Activated T-helper 1 cell treated with Interleukin-2 at 50 U/mL for 16 hours (primary cell): ENCODE measurements at places on chromosomes 2 and 18.

DNA sequence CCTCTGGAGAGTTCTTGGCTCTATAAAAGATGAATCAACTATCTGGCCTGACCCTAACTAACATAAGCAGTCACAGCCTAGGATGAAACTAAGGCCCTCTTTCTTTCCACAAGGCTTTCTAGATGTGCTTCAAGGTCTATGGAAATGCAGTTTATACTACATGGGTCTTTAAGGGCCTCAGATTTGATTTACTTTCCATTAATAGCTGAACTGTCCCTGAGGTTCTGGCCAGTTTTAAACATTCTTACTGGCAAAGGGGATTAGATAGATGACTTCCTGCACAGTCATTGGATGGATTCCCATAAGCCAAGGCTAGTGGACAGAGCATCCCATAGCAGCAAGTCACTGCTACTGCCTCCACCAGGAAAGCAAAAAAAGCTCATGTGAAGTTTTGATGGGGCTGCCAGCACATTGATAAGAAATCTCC, 38.1 kb upstream of the LCLAT1 start:
- DNase-seq = no peak

- no peak for DNase-seq
Observed at GRCh38 chr2:240162032-240162431, 21.6 kb upstream of the OTOS start.

GRCh38 chr2:136395582-136395981, 277.6 kb upstream of the CXCR4 start:
- no peak for DNase-seq

- DNase-seq = no peak
Observed at GRCh38 chr2:128537646-128538045, 219.0 kb upstream of the HS6ST1 start.

- no peak for DNase-seq
Observed at GRCh38 chr18:36078751-36079529, 11.6 kb upstream of the RPRD1A start.

- DNase-seq = no peak
Observed at GRCh38 chr2:80830891-80831290, 526.3 kb upstream of the LRRTM1 start.

GRCh38 chr2:204451766-204452165, 93.5 kb upstream of the PARD3B start:
- no peak for DNase-seq

- DNase-seq = no peak
Observed at GRCh38 chr2:28338046-28338817, 54.4 kb upstream of the FOSL2 start.

DNA sequence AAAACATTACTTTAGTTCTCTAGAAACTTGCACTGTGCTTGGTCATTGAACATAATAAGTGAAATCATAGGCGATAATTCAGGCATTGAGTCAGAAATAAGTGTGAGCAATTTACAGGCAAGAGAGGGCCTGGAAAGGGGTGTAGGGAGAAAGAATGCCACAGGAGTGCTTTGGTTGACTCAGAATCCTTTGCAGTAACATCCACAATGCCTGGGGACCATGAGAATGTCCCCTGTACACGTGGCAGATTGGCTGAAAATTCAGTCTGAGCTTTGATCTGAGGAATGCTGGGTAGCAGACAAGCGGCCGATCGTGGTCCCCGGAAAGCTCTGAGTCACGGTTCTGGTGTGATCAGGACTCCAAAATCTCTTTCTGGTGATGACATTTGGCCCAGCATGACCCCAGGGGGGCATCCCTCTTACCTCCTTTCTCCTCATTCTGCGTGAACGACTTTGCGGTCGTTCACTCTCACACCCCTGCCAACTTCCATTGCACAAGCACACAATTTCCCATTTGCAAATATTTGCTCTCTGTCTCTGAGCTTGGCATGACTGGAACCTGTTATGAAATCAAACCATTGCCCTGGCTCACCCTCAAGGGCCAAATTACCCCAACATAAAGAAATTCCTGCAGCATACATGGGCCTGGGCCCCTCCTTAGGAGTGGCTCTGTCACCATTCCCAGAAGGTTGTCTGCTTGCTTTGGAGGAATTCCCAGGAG, 305.0 kb upstream of the EPAS1 start:
- no peak for DNase-seq

GRCh38 chr18:78666666-78667335, 312.8 kb upstream of the SALL3 start:
- DNase-seq = no peak

DNA sequence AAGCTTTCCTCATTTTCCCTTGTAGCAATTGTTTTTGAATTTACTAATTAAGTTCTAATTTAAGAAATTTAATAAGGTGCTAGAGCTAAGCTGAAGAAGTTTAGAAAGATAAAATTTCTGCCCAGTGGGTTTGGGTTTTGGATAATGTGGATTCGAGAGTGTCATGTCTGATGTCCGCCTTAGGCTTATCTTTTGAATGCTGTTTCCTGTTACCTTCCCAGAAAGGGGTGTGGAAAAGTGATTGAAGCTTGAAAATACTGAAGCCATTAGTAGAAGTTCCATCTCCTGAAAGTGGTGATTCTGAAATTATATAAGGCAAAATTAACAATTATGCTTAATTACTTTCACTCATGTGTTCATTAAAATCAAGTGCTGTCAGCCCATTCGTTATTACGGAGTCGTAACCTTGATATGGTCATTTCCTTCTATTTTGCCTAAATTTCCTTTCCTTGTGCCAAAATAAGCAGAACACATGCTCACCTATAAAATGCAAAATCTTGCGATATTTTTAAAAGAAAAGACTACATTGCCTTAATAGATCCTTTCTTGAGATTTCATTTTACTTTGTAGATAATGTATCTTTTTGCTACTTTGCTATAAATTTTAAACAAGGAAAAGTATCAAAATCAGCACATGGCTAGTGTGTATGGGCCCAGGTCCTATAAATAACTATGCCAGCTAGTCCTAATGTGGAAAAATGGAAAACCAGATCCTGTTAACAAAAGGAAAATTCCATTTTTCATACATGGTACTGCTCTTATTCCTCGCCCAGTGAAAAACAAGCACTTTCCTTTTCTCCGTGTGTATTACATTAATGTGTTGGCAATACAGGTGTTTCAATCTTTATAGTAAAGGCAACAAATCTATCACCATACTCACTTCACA, 97.3 kb downstream of the ICOS start:
- DNase-seq = no peak

- no peak for DNase-seq
Observed at GRCh38 chr18:55998801-55999385, 410.9 kb upstream of the TCF4 start.

DNA sequence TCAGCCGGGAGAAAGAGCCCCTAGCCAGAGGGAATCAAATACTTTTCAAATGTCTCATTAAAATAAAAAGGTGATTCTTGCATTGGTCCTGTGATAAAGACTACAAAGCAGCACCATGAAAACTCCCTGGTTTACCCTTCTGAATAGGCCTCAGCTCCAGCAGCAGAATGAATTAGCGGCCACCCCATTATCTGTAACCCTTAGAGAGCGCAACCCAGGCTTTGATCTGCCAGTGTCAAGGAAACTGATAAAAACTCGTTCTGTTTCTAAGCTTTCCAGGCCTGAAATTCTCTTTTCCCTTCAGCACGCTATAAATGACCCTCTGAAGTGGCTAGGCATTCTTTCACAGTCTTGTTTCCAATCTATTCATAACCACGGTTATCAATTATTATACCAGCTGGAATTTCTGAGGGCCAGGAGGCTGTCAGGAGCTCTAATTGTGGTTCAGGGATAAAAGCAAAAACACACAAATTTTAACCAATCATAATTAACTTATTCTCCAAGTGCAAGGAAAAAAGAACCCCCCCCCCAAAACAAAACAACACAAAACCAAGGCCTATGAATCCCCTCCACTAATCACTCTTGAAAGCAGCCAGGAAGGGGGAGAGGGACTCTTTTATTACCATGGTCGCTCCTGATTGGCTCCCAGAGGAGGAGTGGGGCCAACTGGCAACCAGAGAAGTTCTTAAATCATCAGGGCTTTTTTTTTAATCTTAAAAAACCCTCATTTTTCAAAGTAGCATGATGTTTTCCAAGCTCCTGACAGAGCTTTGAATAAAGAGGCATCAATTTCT, 258.9 kb downstream of the CYRIA start:
- no peak for DNase-seq

DNA sequence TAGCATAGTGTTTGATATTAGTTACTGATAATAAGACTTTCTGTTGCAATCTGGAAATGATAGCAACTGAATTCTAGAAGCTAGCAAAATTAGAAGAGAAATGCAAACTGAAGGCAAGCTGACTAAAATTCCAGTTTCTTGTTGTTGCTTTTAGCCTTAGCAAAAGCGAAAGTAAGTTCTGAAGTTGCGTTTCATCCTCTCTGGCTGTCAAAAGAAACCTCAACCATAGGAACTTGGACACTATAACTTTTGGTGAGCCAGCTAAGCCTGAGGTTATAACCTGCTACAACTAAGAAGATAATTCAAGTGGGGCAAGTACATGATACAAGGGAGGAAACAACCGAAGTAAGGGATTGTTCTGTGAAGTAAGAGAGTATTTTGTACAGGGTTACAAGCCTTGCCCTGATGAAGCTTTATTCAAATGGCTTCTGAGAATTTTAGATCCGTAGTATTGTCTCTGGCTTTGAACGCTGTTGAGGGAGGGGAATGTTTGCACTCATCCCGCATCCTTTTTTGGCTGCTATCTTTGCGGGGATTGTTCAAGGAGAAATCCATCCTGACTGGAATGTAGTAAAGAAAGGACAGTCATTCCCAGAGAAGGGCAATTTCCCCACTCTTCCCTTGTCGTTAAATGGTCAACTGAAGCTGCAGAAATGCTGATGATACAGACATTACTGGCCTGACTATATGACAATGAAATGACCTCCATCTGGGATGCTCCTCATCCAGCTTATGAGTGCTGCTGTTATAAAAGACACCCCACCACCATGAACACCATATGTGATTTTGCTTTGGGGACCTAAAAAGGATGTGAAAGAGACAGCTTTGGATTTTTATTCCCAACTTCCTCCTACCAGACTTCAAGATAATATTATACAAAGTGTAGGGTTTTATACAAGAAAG, 7.0 kb upstream of the TMX3 start:
- DNase-seq = no peak

DNA sequence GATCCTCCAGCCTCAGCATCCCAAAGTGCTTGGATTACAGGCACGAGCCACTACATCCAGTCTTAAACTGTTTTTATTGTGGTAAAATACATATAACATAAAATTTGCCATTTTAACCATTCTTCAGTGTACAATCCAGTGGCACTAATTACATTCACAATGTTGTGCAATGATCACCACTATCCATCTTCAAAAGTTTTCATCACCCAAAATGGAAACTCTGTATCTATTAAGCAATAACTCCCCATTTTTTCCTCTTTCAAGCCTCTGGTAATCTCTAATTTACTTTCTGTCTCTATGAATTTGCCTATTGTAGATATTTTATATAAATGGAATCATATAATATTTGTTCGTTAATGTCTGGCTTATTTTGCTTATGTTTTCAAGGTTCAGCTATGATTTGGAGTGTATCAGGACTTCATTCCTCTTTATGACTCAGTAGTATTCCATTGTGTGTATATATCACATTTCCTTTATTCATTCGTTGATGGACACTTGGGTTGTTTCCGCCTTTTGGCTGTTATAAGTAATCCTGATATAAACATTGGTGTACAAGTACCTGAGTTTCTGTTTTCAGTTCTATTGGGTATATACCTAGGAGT, 71.8 kb downstream of the GFPT1 start:
- no peak for DNase-seq

- no peak for DNase-seq
Observed at GRCh38 chr2:214604861-214605260, 194.0 kb downstream of the VWC2L start.

DNA sequence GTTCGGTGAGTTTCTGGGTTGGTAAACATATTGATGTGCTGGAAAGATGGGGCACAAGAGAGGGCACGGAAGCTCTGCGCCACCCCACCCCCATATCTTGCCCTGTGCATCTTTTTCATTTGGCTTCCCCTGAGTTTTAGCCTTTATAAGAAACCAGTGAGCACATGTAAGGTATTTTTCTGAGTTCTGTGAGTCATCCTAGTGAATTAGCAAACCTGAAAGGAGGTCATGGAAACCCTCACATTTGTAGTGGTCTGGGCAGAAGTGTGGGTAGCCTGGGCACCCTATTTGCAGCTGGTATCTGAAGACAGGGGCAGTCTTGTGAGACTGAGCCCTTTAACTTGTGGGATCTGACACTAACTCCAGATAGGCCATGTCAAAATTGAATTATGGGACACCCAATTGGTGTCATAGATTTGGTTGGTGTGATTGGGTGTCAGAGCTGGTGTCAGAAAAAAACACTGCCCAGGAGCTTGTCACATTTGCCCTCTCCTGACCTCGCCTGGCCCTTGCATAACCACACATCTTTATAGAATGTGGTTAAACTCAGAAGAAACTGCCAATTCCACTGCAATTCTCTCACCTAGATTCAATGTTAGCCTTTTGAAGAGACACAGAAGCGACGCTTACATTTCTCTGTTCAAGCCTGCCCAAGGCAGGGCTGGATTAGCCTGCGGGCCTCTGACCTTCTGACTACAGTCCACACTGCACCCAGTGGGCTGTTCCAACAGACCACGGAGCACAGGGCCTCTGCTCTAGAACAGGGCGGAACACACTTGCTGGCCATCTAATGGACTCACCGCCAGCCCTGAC, 12.0 kb upstream of the GALM start:
- DNase-seq = no peak

- no peak for DNase-seq
Observed at GRCh38 chr2:118654945-118655344, 192.5 kb downstream of the EN1 start.

- no peak for DNase-seq
Observed at GRCh38 chr2:3483227-3483985, 35.9 kb downstream of the ADI1 start.

DNA sequence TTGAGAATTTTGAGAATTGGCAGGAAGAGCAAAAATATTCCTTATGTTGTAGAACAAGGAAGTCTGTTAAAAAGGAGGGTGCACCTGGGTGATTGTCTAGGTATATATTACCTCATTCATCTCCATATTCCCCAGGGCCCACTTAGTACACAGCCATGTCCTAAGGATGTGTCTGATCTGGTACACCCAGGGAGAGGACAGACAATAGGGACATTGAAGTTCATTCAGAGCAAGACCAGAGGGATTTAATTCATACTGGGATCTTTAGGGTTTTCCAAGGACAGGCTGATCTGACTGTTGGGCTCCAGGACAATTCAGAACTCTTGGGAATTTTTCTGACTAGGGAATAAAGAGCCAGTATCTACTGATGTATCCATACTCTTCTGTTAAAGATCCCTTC, 112.1 kb downstream of the PHLPP1 start:
- no peak for DNase-seq

- DNase-seq = no peak
Observed at GRCh38 chr18:52499016-52499415, 159.0 kb downstream of the DCC start.

DNA sequence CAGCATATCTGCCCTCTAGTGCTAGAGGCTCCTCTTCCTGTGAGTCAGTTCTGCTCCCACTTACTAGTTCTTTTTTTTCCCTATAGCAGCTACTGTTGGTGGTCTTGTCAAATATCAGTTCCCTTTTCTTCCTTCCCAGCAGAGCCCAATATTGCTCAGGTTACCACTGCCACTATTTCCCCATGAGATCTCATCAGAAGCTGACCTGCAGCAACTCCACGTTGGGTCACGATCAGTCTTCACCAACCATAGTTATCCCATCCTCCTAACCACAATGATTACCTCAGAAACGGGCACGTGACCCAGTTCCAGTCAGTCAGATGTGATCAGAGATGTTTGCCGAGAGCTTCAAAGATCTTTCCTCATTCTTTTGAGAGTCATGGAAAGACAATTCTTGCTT, 59.7 kb upstream of the CAPN13 start:
- no peak for DNase-seq
